Dorsolateral prefrontal cortex (tissue), 122 donors: ENCODE measurements at places on chromosomes 7 and 10.

DNA sequence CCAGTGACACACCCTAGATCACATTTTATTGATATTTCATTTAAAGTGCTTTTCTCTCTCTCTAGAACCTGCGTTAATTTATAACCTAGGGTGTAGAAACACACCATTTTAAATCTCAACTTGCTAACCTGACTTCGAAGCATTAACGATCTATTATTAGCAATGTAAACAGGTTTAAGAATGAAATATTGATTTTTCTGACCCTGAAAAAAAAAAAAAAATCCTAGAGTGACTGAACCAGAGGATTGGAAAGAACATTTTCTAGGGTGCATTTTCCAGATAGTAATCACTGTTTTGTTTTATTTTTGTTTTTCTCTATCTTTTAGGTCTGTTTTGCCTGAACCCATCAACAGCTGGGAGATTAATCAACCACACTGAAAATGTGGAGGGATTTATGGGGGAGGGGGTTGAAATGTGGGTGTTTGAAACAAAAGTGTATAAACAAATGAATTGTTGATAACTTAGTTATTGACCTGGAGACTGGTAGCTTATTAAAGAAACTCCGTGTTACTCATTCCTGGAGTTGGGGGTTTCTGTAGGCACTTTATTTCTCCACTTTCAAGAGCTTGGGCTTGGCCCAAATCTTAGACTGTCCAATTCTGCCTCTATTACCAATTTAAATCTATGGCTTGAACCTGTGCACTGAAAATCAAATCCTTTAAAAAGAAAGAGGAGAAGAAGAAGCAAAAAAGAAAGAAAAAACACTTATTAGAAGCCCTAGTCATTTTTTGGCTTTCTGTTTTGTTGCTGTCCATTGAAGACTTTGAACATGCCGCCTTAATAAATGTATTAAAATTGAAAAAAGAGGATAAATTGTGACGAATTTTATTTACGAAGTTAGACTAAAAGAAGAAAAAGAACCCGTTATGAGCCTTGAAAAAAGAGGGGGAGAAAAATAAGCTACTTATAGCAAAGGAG is 2.8 kb downstream of the HOXA2 start:
- no peak for DNase-seq

GRCh38 chr7:44059219-44060090 is 5.9 kb downstream of the PGAM2 start:
- DNase-seq: peak; percentile 40

- no peak for DNase-seq
These were observed 136.6 kb upstream of the ZNF32 start for GRCh38 chr10:43785252-43785651.

DNA sequence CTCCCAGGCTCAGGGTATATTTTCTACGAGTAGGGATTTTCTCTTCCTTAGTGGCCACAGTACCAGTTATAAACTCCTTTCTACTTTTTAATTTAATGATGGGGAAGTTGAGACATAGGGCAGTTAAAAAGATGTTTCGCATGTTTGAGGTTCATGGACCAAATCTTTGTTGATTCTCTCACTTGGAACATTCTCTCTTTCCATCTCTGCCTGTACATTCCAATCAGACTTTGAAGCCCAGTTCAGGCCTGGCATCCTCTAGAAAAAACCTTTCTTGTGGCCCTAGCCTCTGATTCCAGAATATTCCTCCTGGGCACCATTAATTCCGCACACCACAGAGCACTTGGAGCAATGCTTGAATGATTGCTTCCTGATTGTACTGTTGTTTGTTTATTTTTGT is 18.5 kb downstream of the SLC13A4 start:
- no peak for DNase-seq

- no peak for DNase-seq
These were observed 32.0 kb downstream of the TNS3 start for GRCh38 chr7:47549916-47550315.

- DNase-seq: no peak
These were observed 33.8 kb downstream of the VOPP1 start for GRCh38 chr7:55538538-55538937.

GRCh38 chr7:51029131-51029530 is 246.4 kb upstream of the GRB10 start:
- no peak for DNase-seq

DNA sequence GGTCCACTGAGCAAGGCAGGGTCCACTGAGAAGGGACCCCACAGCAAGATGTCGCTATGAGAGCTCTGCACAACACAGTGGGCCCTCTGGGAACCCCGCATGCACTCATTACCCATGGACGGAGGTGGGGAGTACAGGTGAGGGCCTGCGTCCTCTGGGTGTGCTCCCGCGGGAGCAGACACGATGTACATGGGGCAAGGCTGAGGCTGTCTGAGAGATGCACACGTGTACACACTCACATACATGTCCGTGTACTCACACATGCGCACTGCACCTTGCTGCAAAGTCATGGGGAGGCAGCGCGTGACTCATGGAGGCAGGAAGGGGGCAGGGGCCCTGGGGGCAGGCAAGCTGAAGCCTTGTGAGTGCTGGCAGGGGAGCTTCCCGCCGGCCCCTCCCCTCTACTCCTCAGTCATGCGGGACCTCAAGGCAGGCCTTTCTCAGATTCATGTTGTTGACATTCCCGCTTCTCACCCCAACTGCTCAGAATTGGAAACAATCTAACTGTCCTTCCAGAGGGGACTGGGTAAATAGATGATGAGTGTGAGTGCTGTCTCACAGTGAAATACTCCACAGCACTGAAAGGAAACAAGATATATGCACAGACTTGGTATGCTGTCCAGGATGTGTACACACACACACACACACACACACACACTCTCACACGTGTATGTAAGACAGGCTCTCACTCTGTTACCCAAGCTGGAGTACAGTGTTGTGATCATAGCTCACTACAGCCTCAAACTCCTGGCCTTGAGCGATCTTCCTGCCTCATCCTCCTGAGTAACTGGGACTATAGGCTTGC is 40.0 kb downstream of the GOLGA7B start:
- no peak for DNase-seq

GRCh38 chr7:26332698-26333097 is 41.0 kb downstream of the SNX10 start:
- DNase-seq: no peak

GRCh38 chr10:65033957-65034356 is 1512.8 kb downstream of the REEP3 start:
- no peak for DNase-seq

GRCh38 chr7:33109758-33110238 is 594 bp upstream of the RP9 start:
- DNase-seq: no peak

DNA sequence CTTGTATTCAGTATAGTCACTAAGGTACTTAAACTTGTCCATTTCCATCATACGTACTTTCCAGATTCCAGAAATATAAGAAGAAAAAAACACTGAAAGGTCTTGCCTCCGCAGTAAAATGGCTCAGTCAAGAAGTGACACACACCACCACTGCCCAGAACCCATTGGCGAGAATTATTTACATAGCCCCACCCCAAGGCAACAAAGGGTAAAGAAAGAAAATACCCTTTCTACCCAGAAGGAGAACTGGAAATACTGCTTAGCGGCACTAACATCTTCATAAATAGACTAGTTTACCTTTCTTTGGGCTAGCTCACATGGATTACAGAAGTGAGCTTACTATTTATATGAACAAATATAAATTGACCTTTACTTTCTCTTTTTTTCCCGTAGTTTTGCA is 194.0 kb downstream of the PPP1R9A start:
- DNase-seq: no peak
